ENCODE measurements at places on chromosomes 6 and 20.

DNA sequence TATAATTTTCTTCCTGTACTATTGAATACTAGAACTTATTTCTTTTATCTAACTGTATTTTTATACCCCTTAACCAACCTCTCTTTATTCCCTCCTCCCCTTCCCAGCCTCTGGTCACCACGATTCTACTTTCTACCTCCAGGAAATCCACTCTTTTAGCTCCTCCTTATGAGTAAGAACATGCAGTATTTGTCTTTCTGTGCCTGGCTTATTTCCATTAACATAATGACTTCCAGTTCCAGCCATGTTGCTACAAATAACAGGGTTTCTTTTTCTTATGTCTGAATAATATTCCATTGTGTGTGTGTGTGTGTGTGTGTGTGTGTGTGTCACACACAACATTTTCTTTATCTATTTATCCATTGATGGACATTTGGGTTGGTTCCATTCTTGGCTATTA, 152.3 kb upstream of the OLIG3 start:
- DNase-seq, result no peak

DNA sequence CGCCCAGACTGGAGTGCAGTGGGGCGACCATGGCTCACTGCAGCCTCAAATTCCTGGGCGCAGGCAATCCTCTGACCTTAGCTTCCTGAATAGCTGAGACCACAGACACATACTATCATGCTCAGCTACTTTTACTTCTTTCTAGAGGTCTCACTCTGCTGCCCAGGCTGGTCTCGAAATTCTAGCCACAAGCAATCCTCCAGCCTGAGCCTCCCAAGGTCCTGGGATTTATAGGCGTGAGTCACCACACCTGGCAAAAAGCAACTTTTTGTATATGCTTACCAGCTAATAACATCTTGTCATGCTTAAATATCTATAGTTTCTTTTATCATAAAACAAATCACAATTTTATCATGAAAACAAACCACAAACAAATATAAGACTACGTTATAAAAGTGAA, 23.0 kb downstream of the RNASET2 start:
- no peak for DNase-seq

DNA sequence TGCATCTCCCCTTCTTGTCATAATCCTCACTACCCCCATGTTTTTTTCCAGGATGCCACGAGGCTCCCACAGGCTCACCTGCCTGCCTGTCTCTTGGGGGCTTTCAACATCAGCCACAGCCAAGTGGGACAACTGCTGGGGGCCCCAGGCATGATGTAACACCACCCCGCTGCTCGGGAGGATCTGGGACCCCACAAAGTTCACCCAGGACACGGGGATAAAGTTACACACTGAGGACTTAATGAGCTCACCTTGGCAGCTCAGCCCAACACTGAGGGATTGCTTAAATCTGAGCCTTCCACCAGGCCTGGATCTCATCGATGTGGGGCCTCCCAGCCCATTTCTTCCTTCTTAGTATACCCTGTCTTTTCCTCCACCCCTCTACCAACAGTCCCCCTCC, 56.4 kb upstream of the NNAT start:
- no peak for DNase-seq

- DNase-seq, result no peak
These were observed at the start of gene PLN for GRCh38 chr6:118548136-118548535. TSS of gene PLN (plus strand) at chr6:118548296. CDS start at chr6:118558922, 10,626 bp downstream.

DNA sequence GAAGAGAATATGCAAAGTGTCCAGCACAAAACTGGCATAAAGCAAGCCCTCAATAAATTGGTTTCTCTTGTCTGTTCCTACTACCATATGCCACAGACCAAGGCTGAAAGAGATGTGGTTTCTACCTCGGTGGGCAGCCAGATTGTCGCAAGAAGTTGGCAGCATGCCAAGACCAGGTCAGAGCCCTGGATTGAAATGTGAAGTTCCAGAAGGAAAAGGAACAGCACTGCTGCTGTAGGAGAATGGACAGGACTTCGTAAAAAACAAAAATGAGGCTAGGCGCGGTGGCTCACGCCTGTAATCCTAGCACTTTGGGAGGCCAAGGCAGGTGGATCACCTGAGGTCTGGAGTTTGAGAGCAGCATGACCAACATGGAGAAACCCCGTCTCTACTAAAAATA, 22.1 kb downstream of the MRPL14 start:
- no peak for DNase-seq

DNA sequence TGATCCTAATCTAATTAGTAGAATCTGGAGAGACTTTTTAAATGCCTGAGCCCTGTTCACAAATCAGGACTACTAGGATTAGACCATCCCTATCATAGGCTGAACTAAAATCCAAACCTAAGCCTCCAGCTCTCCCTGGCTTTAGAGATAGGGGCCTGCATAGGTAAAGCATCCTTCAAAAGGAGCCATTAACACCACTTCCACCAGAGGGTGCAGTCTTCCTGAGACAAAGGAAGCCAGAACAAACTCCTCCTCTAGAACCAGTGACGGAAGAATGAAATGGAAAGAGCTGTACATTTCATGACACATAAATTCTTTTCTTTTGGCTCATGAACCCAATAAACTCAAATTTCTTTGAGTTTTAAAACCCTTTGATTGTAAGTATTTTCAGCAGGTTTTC, 291.2 kb upstream of the ADGRB3 start:
- DNase-seq, result no peak

DNA sequence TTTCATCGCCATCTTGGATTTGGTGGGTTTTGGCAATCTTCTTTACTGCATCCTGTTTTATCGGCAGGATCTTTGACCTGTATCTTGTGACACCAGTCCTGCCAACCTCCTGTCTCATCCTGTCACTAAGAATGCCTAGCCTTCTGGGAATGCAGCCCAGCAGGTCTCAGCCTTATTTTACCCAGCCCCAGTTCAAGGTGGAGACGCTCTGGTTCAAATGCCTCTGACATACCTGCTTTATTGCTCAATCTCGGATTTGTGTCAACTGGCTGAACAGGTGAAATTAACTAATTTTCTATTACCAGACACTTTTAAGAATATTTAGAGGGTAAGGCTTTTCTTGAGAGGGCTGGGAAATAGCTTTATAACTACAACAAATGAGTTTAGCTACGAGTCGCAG, 102.5 kb downstream of the SASH1 start:
- no peak for DNase-seq

DNA sequence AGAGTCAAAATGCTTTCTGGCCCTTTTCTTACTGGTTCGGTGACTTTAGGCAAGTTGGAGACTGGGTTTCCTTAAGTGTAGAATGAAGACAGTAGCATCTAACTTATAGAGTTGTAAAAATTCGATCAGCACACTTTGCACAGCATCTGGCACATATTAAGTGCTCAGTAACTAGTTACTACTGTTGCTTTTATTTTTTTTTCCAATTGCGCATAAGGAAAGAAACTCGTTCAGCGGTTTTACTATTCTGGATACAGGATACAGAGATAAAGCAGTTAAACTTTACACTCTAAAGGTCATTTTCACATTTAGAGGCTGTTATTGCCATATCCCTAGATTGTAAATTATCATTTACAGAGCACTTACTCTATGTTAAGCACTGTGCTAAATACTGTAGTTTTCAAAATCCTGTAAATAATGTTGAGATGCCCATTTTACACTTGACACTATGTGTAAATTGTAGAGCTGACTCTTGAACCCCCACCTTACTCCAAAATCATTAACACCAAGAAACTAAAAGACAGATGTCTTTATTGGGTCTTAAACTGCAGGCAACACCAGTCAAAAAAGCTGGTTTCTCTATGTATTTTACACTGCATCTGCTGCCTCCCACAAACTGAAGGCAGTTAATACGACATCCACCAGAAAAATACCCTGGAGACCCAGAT, 886 bp downstream of the ROMO1 start:
- no peak for DNase-seq

DNA sequence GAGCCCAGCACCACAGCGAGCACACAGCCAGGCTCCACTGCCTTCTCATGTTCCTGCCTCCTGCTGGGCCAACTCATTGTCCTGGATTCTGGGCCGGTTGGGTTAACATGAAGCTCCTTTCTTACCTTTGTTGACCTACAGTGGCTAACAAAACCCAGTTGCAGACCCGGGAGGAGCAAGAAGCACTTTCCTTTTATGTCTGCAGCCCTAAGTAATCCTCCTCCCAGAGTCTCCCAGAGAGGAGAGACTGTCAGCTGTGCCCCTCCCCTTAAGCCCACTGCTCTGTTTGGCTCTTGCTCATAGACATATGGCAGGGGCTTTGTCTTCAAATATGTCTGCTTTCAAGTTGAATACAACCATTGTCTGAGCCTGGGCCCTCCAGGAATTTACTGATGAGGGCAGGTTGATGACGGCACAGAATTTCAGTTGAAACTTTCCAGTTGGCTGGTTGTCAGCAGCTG, 55.2 kb downstream of the PSMB1 start:
- DNase-seq, result no peak

- DNase-seq, result no peak
These were observed 1157.7 kb upstream of the MAP3K7 start for GRCh38 chr6:91744566-91744965.

- DNase-seq, result no peak
These were observed 449.8 kb upstream of the RNF217 start for GRCh38 chr6:124512431-124512830.

- DNase-seq, result no peak
These were observed 319.9 kb upstream of the TSHZ2 start for GRCh38 chr20:52652271-52652670.

DNA sequence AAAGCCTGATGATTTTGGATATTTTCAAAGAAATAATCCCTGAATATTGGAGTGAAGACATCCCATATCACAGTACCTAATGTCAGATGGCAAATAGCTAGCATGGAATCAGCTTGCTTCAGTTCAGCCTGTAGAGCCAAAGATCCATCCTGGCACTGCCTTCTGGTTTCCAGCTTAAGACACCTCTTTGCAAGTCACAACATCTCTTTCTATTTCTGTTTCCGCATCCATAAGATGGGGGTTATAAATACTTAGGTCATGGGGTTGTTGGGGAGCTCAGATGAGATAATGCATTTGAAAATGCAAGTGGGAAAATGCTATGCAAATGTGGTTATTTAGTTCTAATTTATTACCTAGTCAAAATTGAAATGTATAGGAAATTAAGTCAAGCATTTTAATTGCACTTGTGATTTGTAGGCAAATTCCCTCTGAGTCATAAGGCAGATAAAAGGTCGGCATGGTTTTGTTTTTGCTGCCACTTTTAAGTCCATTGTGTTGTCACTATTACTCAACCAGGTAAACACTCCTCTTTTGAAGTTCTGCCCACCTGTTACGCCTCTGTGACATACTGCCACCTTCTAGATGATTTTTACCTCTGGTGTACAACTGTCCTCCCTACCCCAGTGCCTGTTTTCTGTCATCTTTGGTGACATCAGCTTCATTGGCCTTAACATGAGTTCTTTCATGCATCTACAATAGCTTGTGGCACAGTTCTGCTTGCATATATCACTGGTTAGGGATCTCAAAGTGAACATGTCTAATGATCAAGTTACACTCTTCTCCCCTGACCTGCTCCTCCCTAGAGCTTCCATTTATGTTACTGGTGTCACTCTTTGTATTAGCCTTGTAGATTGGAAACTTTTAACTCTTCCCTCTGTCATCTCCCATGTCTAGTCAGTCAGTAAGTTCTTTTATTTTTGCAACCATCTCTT, 96.6 kb downstream of the CDKAL1 start:
- no peak for DNase-seq

DNA sequence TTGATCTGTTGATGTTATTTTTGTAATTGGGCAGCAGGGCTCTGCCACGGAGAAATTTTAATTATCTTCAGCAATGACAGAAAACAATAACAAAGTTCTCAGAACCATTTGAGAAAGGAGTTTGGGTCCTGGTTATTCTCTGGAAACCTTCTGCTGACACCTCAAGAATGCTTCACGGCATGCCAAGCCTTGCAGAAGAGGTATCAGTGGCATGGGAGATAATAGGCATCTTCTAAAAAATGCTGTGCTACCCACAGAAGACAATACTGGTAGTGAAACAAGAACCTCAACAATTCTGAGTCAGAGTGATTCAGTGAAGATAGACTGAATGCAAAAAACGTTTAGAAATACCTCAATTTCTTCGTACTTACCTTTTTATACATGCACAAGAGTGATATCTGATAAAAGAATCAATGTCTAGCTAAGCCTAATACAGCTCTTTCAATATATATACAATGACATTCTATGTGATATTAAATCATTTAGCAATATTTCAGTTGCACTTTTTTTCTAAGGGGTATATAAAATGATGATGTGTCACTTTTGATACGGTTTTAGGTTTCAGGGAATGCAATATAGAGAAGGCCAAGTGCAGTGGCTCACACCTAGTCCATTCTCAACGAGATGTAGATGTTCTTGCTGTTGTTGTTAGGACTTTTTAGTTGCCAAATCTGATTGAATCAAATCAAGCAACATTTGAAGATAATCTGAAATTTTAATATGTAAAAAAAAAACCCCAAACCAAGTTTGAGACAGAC, 110.4 kb upstream of the COL21A1 start:
- DNase-seq, result no peak

GRCh38 chr6:121442576-121442975, 7.1 kb downstream of the GJA1 start:
- no peak for DNase-seq

GRCh38 chr6:161596807-161597520, 323.1 kb upstream of the AGPAT4 start:
- DNase-seq, result no peak

GRCh38 chr6:148864941-148865340, 118.1 kb downstream of the UST start:
- DNase-seq, result no peak

GRCh38 chr6:42978487-42978838, 518 bp downstream of the PEX6 start:
- no peak for DNase-seq

GRCh38 chr6:165733489-165733791, 70.4 kb upstream of the PDE10A start:
- no peak for DNase-seq

DNA sequence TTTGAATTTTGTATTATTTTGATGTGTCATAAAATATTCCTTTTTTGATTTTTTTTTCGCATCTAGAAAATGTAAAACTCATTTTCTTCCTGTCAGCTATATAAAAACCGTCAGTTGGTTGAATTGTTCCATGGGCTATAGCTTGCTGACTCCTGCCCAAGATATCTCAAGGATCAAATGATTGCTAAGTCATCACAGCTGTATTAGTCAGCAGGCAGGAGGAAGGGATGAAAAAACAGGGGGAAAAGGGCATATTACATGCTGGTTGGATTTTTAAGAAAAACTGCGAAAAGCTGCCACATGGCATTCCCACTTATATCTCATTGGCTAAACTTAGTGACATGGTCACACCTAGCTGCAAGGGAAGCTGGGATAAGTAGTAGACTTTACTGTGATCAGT, 569.9 kb downstream of the BCKDHB start:
- DNase-seq, result no peak
